ENCODE measurements at places on chromosomes 2 and 18.

DNA sequence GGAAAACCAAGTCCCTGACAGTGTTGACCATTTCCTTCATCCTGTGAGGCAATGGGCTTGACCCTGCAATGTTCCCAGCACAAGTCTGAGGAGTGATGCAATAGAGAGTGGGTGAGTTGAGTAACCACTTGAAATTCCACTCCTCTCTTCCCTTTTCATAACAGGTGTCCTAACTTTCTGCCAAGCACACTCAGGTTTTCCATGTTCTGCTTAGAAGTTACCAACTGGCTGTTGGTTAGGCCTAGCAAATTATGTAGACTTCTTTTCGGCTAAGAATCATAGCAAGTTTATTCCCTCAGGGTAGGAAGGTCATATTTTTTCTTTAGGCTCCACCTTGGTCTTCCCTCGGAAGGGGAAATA, 11.5 kb downstream of the GNLY start:
- DNase-seq, result no peak

GRCh38 chr18:77132369-77133050, at the start of gene MBP:
Gene MBP (minus strand): TSS chr18:77132783. CDS start chr18:77105261, 27,522 bp downstream.
- DNase-seq, result no peak

DNA sequence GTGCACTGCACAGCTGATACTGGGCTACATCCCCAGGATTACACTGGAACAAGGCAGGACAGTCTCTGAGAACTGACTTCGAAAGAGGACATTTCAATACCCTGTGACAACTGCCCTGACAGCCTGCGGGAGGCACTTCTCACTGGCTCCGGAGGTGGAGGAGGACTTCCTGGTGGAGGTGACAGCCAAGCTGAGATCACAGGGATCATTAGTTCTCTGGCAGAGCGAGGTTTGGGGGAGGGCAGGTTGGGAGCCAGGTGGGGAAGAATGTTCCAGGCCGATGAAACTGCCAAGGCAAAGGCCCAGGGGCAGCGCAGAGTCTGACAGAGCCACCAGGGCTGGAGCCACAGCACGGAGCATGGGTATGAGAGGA, 28.0 kb upstream of the NPAS2 start:
- DNase-seq, result no peak

DNA sequence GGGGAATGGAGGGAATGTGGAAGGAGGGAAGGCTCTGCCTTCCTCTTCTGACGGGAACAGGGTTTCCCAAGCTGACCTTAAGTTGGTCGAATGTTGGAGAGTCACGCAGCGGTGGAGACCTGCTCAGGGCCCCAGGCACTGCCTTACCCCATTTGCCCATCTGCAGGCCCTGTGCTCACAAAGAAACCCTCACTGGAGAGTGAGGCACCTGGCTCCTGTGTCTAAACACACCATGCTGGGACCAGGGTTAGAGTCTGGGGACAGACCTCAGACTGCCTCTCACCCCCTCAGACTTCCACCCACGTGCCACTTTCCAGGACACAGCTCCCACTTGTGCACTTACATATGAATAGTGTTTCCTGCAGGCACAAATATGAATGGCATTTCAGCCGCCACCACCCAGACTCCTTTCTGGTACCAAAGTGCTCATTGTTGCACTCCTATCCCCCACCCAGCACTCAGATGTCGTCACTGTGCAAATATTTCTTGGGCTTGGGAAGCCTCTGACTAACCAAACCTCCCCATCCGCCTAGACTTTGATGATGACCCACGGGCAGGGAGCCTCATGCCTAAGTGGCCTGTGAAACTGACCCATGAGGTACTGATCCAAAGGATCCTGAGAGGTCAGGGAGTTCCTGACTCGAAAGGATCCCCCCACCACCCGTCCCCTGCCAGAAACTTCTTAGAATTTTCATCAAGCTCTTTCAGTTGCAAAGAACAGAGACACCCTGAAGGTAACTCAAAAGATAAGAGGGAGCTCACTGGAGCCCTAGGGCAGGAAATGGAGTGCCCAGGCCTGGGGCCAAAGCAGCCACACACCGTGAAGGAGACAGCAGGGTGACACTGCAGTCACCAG, 78.3 kb downstream of the STPG4 start:
- DNase-seq, result no peak

DNA sequence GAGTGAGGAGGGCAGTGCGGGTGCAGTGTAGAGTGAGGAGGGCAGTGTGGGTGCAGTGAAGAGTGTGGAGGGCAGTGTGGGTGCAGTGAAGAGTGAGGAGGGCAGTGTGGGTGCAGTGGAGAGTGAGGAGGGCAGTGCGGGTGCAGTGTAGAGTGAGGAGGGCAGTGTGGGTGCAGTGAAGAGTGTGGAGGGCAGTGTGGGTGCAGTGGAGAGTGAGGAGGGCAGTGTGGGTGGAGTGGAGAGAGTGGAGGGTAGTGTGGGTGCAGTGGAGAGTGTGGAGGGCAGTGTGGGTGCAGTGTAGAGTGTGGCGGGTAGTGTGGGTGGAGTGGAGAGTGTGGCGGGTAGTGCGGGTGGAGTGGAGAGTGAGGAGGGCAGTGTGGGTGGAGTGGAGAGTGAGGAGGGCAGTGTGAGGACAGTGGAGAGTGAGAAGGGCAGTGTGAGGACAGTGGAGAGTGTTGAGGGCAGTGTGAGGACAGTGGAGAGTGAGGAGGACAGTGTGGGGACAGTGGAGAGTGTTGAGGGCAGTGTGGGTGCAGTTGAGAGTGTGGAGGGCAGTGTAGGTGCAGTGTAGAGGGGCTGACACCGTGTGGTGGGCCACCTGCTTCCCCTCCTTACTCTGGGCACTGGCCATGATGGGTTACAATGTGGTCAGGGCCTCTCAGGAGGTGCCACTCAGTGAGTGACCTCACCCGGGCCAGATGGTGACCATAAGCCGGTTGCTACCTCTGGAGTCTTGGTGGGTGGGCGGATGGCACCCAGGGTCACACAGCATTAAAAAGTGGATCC, 28.5 kb downstream of the INPP4A start:
- DNase-seq, result no peak

- DNase-seq, result no peak
Measured at GRCh38 chr18:75305984-75306383, 95.4 kb downstream of the TSHZ1 start.

- DNase-seq, result no peak
Measured at GRCh38 chr2:73925033-73925704, 1.5 kb upstream of the DGUOK start.

- no peak for DNase-seq
Measured at GRCh38 chr2:85992611-85993010, 103.8 kb upstream of the ST3GAL5 start.

DNA sequence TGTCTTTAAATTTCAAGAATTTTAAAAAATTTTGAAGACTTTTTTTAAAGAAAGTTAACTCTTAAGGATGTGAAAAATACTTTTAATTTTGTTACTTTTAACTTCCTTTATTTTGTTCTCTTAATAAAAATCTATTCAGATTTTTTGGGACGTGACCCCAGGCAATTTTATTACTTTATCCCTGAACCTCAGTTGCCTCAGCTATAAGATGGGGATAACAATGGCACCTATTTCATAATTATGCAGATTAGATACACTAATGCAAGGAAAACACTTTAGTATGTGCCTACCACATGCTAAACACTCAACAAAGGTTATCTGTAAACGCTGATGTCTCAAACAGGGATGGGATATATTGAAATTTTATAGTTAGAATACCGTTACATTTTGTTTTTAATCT, 1.5 kb upstream of the SCYGR1 start:
- no peak for DNase-seq

DNA sequence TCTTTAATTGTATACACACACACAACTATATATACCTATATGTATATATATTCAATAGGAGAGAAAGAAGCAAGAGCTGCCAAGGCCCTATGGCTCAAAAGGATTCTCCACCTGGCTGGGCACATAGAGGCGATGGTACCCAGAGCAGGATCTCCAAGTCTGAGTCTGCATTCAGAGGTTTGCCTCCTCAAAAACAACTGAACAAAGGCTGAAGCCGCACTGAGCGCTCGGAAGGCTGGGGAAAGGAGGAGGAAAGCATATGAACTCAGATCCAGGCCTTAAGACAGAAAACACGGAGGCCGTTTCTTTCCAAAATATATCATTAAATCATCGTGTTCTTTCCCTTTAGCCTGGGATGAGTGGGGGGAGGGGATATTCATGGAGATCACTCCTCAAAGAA, 3.6 kb downstream of the HOXD12 start:
- DNase-seq, result no peak

DNA sequence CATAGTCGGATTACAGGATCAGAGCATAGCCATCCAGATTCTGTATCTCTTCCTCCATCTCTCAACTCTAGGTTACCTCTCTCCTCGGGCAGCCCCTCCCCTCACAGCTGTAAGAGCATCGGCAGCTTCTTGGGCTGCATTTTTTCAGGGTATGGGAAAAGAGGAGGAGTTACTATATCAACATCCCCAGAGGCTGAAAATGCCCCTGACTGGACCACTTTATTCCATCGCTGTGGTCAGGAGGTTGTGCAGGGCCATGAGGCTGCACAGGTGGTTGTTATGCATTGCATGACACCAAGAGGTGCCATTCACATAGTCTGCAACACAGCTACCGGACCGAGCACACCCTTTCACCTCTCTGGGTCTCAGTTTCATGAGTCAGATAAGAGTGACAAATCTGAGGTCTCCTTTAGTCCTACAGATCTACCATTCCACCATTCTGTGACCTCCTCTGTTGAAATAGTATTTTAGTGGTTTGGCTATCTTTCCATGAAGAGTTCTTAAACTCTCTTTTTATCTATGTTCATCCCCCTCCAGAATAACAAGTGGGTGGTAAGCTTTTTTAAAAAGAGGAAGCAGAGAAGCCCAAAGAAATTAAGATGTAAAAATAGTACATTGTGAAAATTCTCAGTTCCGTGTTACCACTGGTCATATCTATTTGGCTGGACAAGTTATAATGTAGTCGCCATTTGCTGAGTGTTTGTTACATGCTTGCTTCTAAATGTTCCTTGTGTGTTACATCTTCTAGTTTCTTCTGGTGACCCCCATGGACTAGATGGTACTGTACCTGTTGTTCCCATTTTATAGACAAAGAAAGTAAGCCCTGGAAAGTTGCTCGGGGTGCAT, 56.6 kb upstream of the SLC1A4 start:
- DNase-seq, result no peak

DNA sequence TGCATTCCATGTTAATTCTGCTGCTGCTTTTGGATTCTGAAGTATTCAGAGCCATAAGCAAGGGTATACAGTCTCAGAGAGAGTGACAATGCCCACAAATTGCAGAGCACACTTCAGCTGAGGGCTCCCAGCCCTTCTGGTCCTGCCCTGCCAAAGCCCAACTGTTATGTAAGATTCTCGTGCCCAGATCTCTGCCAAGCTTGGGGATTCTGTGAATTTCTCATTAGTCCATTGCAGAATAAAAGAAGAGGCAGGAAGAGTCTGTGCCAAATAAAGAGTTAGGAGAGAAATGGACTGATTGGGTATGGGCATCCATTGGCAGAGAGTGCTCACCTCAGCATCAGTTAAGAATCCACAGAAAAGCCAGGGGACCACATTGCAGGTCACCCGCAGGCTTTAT, 112.0 kb upstream of the PNPT1 start:
- DNase-seq, result no peak

DNA sequence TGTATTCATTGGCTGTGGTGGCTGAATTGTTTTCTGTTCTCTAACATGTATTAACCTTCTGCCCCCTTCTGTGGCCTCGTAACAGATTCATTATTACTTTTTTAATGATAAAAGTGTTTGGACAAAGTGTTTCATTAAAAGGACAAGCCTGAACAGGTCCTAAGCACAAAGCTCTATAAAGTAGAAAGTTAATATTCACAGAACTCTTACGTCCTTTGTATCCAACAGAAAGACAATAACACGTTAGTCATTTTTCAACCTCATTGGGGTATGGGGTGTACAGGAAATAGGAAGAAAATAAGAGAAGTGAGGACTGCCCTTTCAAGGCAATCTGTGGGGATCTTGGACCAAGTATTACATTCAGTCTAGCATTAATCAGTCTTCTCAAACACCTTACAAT, 105.5 kb upstream of the RGPD4 start:
- no peak for DNase-seq

- DNase-seq, result peak; percentile 10
Measured at GRCh38 chr18:57353940-57354461, 1.6 kb downstream of the ST8SIA3 start.

- DNase-seq, result no peak
Measured at GRCh38 chr2:144048631-144049060, 471.3 kb downstream of the ZEB2 start.

- DNase-seq, result no peak
Measured at GRCh38 chr2:172280571-172281361, 146.6 kb upstream of the ITGA6 start.

DNA sequence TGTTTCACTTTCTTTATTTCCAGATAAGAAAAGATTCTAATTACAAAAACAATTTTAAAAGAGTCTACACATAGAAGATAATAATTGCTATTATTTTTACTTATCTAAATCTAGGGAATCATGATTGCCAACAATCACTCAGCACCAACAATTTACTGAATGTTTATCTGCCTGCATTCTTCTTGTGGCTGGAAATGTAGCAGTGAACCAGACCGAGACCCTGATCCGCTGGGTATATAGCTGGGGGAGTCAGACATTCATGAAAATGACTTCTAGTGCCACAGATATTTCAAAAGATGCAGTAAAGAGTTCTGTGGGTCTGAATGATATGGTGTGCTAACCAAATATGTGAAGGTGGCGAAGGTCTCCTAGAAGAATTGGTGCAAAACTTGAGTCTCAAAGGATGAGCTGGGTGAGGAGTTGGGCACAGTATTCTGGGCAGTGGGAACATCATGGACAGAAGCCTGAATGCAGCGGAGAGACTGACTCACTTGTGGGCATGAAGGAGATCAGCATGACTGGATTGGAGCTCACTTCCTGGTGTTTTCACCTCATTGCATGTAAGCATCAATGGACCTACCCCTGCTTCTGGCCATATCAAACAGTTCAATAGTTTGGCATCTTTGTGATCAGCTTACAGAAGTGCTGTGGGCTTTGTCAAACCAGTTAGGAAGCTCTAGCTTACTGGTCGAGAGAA, 26.1 kb upstream of the FN1 start:
- DNase-seq, result no peak

- DNase-seq, result no peak
Measured at GRCh38 chr2:240326886-240327285, 108.6 kb upstream of the GPC1 start.

DNA sequence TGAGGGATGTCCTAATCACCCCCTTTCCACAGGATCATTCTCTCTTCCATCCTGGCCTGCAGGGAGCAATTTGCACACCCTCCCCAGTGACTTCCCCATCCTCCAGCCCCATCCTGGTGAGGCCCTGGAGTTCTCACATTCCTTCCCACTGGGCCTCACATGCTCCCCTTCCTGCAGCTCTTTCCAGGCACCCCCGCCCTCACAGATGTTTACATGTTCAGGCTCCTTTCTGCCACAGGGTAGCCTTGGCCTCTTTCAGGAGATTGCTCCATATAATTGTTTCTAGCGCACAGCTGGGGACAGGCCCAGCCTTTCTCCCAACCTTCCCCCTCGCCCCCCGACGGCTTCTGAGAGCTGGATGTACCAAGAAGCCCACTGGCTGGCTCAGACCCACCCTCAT, 288.4 kb upstream of the TRIB2 start:
- DNase-seq, result no peak

GRCh38 chr2:96575785-96576456, 39.4 kb downstream of the ARID5A start:
- DNase-seq, result no peak

All from cerebellar nuclear complex (tissue), 1 donor.